Activated CD4-positive, alpha-beta memory T cell treated with anti-CD3 and anti-CD28 coated beads, Interleukin-2, amount 10 ng/mL, durations not matched to agents 7 days and 5 days (primary cell): ENCODE measurements at places on chromosomes 1 and 21. TPM values are rescaled to one million over a fixed set of nuclear protein-coding genes. Genes with fewer than 3 reads are reported as not detected.

GRCh38 chr1:111347026-111347425 lies 56.4 kb downstream of the CHIA start:
- no peaks in the 10 kb centered on the region for H3K36me3 ChIP-seq
- no peak overlapping the region for H3K27ac ChIP-seq
- no peak for DNase-seq
- peak overlapping the region; percentile 81 for H3K4me3 ChIP-seq
- peaks cover 6% of the 10 kb centered on the region for H3K27me3 ChIP-seq

GRCh38 chr1:226884116-226884625 lies 13.8 kb downstream of the PSEN2 start:
- H3K36me3 ChIP-seq, result peaks cover 7% of the 10 kb centered on the region
- peaks cover 58% of the 10 kb centered on the region for H3K4me1 ChIP-seq
- H3K4me3 ChIP-seq, result no peak overlapping the region
- H3K27ac ChIP-seq, result peak overlapping the region; percentile 87
- no peaks in the 10 kb centered on the region for H3K27me3 ChIP-seq
- no peak for DNase-seq

GRCh38 chr1:154405747-154406571 lies 816 bp downstream of the IL6R start:
- peak; percentile 59 for DNase-seq
- peak overlapping the region; percentile 88 for H3K27ac ChIP-seq
- H3K4me1 ChIP-seq, result peaks cover 86% of the 10 kb centered on the region
- H3K27me3 ChIP-seq, result peaks cover 19% of the 10 kb centered on the region
- peak overlapping the region; percentile 77 for H3K4me3 ChIP-seq
- peaks cover 3% of the 10 kb centered on the region for H3K36me3 ChIP-seq

Gene KRTAP12-2
- not detected for total RNA-seq
